ENCODE measurements at places on chromosomes 2 and 18. TPM values are rescaled to one million over a fixed set of nuclear protein-coding genes. Genes with fewer than 3 reads are reported as not detected.

IL1B gene
- polyA plus RNA-seq: 0.25 TPM

FECH gene
- 44.4 TPM for polyA plus RNA-seq

TDRD15 gene
- not detected for polyA plus RNA-seq

PRR30 gene
- not detected for polyA plus RNA-seq

TRIM43 gene
- polyA plus RNA-seq: 0.23 TPM

CD8B2 gene
- polyA plus RNA-seq: not detected

L3MBTL4 gene
- 0.02 TPM for polyA plus RNA-seq

FBLN7 gene
- polyA plus RNA-seq: 4.4 TPM

DNA sequence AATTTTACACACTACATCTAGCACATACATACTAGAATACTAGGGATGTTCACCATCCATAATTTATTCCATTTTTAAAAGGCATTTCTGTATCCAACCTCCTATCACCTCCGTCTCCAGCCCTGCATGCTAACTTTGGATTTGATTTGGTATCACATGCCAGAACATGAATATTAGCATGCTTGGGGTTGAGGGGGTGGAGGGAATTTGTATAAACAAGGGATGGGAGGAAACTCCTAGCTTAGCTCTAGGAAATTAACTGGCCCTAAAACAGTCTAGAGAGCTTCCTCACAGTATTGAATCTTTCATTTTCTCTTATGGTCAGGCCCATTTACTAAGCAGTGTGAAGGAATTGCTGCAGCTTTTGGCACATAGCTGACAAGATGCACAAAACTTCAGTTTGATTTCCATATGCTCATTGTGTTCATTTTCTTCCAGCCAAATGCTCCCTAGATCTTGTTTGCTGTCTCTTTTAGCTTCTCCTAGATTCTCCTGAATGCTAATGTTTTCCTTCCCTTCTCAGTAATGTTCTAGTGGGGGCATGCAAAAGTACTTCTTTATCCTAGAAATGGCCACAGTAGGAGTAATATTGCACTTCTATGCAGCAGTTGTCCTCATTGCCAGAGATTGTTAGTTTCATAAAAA is 135.2 kb downstream of the VWC2L start:
- H3K27ac ChIP-seq: no peak overlapping the region
- no peaks in the 10 kb centered on the region for H3K36me3 ChIP-seq
- peaks cover 5% of the 10 kb centered on the region for H3K4me1 ChIP-seq

DNA sequence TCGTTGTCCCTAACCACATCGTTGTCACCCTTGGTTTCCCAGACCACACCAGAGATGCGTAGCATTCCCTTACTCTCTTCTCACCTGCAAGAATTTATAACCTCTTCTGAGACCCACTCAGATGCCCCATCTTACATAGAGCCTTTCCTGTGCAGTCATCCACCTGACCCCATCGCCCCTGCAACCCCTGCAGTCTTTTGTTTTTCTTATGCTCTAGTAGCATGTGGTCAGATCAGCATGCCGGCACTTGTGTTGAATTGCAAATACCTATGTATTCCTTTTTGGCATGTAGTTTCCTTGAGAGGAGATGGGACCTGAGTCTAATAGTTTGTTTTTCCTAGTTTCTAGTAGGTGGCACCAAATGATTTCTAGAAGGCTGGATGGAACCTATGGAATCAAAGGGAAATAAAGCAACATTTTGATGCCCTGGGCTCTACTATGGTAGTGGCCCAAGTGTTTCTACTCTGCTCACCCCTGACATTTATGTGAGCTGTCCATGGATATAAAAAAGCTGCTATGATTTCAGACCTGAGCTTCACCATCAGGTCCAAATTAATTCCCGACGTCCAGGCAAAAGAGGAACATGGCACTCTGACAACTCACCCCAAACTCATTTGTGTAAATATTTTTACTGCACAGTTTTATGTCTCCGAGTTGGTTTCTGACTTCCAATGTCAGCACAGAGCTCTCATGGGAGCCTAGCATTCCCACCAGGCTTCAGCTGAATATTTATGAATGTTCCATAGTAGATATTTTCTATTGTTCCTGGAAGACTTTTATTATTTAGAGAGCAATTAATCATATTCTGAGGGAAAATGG is 143.6 kb downstream of the RNF144A start:
- no peaks in the 10 kb centered on the region for H3K36me3 ChIP-seq
- DNase-seq: no peak
- no peaks in the 10 kb centered on the region for H3K4me1 ChIP-seq
- no peak overlapping the region for H3K27ac ChIP-seq
- H3K27me3 ChIP-seq: no peaks in the 10 kb centered on the region

DNA sequence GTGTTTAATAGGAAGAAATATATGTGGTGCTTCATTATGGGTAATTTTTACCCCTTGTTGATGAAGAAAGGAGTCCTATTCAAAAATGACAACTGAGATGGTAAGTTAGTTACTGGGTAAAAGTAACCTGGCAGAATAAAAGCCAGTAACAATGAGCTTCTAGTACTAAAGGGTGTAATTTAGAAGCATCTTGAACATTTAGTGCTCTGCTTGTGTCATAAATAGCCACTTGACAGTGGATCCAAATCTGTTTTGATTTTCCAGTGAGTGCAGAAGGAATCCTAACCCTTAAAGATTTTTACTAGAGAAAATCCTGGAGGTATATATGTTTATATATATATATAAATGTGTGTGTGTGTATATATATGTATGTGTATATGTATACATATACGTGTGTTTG is 15.1 kb downstream of the COMMD1 start:
- no peak overlapping the region for H3K4me3 ChIP-seq
- no peaks in the 10 kb centered on the region for H3K4me1 ChIP-seq
- no peaks in the 10 kb centered on the region for H3K27me3 ChIP-seq
- no peak overlapping the region for H3K27ac ChIP-seq
- no peaks in the 10 kb centered on the region for H3K36me3 ChIP-seq

DNA sequence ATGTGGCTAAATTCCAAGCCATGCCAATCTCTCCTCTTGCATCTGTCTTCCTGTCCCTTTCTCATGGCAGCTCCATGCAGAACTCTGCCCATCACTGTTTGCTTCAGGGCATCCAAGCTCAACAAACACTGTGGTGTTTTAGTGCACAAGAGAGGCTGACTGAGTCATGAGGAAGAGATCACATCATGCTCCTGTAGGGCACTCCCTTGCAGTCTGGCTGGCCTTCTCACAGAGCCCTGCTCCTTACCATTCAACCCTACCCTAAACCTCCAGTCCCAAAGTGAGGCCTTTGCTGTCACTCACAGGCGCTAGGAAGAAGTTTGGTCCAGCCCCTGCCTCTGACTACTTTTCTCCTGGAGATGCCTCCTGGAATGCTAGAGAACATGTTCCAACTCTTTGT is 194.0 kb downstream of the LRATD1 start:
- no peak overlapping the region for H3K27ac ChIP-seq
- no peaks in the 10 kb centered on the region for H3K4me1 ChIP-seq
- no peaks in the 10 kb centered on the region for H3K27me3 ChIP-seq
- H3K4me3 ChIP-seq: no peak overlapping the region
- H3K36me3 ChIP-seq: no peaks in the 10 kb centered on the region
- no peak for DNase-seq

GRCh38 chr2:41903474-41904135 is 144.2 kb upstream of the PKDCC start:
- 0 out of 2 replicates have a peak, but pooled peaks cover 3% of the 10 kb centered on the region for H3K4me1 ChIP-seq
- no peak for DNase-seq
- H3K4me3 ChIP-seq: no peak overlapping the region
- H3K27ac ChIP-seq: no peak overlapping the region
- H3K36me3 ChIP-seq: no peaks in the 10 kb centered on the region

GRCh38 chr2:111160758-111161157 is 40.0 kb downstream of the BCL2L11 start:
- peaks cover 34% of the 10 kb centered on the region for H3K36me3 ChIP-seq
- no peaks in the 10 kb centered on the region for H3K27me3 ChIP-seq
- no peak for DNase-seq
- H3K27ac ChIP-seq: peak overlapping the region; percentile 91
- no peak overlapping the region for H3K4me3 ChIP-seq
- H3K4me1 ChIP-seq: peaks cover 70% of the 10 kb centered on the region

DNA sequence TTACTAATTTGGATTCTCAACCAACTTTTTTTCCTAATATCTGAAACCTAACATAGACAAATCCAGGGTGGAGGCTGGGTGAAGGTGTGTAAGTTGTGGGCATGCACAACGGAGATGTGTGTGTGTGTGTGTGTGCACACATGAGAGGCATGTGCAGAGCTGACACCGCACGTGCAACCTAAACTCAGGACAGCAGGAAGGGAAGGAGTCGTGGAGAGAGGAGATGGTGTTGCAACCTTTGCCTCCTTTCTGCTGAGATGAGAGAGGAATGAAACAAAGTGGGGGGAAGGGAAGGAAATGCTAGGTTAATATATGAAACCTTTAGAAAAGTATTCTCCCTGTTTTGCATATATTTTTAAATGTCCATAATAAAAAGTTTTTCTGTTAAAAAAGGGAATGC is 64.7 kb downstream of the KCTD1 start:
- no peak overlapping the region for H3K27ac ChIP-seq
- H3K4me3 ChIP-seq: no peak overlapping the region
- no peaks in the 10 kb centered on the region for H3K27me3 ChIP-seq

DNA sequence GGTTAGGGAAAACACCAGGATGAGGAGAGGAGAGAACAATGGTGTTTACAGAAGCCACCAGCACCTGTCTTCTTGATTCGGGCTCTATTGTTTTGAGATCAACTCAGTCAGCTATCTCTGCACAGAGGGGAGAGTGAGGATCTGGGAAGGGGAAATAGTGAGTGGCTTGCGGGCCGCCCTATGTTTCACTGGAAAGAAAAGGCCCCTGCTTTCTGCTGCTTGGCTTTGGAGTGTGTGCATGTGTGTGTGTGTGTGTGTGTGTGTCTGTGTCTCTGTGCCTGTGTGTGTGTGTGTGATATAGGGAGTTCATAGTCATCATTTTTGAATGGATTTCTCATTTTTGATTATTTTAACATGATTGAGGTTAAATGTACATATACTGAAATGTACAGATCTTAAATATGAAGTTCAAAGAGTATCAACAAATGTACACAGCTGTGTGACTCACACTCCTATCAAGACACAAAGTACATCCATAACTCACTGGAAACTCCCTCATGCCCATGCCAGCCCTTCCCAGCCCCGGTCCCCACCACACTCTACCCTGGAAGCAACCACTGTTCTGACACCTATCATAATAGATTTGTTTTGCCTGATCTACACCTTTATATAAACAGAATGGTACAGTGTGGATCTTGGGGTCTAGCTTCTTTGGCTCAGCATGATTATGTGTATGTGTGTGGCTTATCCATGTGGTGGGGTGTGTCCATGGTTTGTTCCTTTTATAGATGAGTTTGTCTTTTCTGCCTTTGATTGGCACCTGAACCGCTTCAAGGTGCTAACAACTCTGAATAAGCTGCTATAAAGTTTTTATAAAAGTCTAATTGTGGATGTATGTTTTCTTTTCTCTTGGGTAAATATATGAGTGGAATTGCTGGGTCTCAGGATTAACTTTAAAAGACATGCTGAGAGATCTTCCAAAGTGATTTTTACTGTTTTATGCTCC is 258.3 kb downstream of the SETBP1 start:
- H3K27ac ChIP-seq: no peak overlapping the region
- no peaks in the 10 kb centered on the region for H3K36me3 ChIP-seq
- no peaks in the 10 kb centered on the region for H3K27me3 ChIP-seq

DNA sequence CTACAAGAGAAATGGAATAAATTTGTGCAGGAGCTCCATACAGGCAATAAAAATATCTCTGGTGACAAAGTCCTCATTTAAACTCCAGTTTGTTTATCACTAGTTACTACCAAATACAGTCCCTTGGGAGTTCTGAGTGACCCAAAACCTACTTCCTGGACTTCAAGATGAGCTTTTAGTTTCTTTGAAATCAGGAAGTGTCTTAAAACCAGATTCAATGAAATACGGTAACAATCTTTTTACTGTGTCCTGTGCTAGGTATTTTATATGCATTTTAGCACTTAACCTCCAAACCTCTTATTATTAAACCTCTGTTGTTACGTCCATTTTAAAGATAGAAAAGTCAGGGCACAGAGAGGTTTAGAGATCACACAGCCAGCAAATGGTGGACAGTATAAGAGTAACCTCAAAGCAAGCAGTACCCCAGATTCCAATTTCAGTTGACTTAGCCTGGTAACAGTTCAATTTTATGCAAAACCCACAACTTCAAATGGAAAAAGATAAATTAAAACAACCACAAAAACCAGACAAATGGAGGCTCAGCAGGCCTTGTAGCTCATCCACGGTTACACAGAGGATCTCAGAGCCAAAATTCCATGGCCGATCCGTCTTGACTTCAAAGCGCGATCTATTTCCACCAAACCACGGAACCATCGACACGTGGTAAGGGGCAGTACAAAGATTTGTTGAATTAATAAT is 1.3 kb upstream of the KCMF1 start:
- H3K27me3 ChIP-seq: no peaks in the 10 kb centered on the region
- peaks cover 10% of the 10 kb centered on the region for H3K4me1 ChIP-seq
- DNase-seq: peak; percentile 33
- H3K36me3 ChIP-seq: no peaks in the 10 kb centered on the region
- peak overlapping the region; percentile 82 for H3K4me3 ChIP-seq
- peak overlapping the region; percentile 93 for H3K27ac ChIP-seq

- H3K27me3 ChIP-seq: no peaks in the 10 kb centered on the region
- H3K27ac ChIP-seq: peak overlapping the region; percentile 51
- peaks cover 8% of the 10 kb centered on the region for H3K4me1 ChIP-seq
- peak; percentile 43 for DNase-seq
- H3K36me3 ChIP-seq: no peaks in the 10 kb centered on the region
- H3K4me3 ChIP-seq: no peak overlapping the region
Observed at GRCh38 chr2:12412898-12413305, 303.8 kb upstream of the TRIB2 start.

DNA sequence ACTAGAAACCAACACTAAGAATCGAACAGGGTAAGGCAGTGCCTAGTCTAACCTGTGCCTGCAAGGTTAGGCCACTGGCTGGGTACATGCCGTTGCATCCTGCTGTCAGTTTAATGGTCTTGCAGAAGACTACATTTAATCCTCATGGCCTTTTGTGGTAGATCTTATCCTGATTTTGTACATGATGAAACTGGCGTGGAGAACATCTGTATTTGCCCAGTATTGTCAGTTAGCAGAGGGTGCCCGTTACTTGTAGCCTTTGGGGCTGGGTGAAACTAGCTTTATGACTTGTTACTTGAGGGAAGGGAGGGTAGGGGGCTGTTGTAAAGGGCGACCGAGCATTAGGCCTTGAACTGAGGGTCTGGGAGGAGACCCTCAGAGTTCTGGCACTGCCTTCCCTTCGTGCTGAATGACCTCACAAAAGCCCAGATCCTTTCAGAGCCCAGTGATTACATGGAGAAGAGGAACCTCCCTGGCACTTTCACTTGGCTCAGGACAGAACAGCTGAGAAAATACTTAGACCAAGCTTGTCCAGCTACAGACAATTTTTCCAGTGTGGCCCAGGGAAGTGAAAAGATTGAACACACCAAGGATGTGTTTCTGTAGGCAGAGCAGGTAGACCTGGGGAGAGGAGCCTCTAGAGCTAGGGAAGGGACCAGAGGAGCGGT is 19.5 kb downstream of the SLC20A1 start:
- H3K4me3 ChIP-seq: no peak overlapping the region
- DNase-seq: no peak
- peaks cover 41% of the 10 kb centered on the region for H3K36me3 ChIP-seq
- no peaks in the 10 kb centered on the region for H3K27me3 ChIP-seq
- no peaks in the 10 kb centered on the region for H3K4me1 ChIP-seq

DNA sequence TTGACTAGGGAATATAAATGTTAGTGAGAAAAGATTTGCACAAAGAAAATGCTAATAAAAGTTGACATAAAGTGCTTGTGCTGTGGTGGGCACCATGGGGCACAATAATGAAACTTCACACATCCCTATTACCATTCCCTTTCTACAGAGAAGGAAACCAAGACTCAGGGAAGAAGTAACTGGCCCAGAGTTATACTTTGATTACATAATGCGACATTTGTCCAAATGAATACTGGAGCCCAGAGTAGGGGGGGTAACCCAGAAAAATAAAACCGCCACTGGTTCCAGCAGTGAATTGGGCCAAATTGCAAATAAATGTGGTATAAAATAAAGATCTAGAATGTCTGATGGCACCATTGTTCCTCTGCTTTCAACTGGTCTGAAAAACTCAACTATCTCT is 106.1 kb upstream of the PPP1CB start:
- no peaks in the 10 kb centered on the region for H3K36me3 ChIP-seq
- no peak overlapping the region for H3K27ac ChIP-seq
- H3K4me1 ChIP-seq: peaks cover 22% of the 10 kb centered on the region
- H3K27me3 ChIP-seq: no peaks in the 10 kb centered on the region
